ENCODE measurements at places on chromosomes 1 and 21.
A peak's percentile ranks its signal among the peaks of the same experiment; 100 is the strongest.

DNA sequence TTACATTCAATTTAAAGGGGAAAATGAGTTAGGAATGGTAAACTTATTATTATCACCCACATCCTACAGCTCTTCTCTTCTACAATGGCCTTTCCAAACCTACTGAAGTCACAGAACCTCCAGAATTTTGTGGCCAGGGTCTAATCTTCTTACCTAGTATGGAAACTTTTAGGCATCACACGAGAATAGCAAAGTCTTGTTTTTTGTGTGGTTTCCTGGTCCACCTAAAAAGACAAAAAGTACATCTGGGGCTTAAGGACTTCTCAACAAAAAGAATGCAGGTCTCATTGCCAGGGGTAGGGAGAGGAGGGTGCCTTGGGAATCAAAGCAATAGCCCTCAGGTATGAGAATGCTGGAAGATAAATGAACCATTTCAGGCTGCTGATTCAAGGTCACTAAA, 345.3 kb downstream of the LMX1A start:
- no peak for DNase-seq

DNA sequence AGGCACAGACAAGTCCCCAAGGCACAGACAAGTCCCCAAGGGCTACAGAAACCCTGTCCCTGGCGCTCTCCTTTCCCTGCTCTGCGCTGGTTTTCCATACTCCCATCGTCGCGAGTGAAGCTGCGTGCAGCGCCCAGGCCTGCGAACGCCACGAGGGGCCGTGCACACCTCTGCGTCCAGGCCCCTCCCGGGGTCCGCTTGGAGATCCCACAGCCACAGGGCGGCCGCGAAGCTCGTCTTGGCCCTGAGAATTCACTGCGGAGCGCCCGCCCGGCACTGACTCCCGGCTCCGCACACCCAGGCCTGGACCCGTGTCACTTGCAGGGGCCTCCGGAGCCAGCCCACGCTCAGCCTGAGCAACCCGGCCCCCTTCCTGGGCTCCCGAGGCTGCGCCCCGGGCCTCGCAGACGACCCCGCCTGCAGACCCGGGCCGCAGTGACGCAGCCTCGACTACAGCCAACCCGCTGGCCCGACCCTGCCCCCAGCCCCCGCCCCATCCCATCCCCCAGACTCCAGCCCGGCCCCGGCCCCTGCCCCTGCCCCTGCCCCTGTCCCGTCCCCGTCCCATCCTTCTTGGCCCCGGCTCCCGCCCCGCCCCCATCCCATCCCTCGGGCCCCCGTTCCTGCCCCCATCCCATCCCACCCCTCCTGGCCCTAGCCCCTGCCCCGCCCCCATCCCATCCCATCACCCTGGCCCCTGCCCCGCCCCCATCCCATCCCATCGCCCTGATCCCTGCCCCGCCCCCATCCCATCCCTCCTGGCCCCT, 841 bp downstream of the POFUT2 start:
- no peak for DNase-seq

DNA sequence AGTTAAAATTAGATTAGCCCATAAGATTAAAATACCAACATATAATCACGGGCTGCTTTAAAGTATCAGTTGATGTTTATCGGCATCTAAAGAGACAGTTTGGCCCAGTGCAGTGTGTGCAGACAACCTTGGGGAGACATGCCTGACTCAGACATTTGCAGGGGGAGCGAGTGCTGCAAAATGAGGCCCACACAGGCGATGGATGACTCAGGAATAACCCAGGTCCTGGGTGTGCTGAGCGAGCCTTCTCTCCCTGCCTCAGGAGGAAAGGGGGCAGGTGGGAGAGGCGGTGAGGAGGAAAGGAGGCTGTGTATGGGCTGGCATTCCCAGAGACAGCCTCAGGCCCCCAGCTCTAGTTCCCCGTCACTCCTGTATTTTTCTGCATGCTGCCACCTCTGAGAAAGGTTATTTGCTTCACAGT, 9.0 kb downstream of the SLC9A1 start:
- DNase-seq = peak; percentile 60

DNA sequence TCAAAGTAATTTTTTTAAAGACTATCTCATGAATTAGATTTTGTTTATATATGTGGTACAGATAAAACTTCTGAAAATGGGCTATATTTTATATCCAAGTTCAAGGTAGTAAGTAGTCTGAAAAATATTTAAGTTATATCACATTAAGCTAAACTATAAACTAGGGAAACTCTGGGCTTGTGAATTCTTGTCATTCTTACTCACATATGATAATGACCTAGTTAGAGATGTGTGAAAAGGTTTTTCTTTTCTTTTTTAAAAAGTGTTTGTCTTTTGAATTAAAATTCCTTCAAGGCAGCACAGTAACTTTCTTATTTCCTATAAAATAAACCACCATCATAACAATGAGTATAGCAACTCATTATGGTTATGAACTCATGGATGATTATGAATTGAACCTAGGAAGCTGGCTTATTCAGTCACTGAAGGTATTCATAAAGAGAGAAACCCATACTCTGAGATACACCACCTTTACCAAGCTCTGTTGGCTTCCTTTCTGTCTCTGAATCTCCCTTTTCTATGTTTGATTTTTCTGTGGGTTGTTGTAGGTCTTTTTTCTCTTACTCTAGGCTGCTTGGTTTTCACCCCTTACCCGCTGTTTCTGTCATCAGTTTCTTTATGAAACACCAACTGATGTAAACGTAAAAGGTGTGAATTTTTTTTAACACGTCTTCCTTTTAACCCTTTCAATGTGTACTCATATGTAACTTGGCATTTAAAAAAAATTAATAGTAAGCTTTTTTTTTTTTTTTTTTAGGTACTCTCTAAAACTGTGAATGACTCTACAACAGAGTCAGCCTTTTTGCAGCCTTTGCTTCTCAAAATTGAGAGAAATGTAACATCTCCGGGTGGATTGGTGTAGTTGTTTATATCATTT, 25.2 kb downstream of the IL12RB2 start:
- DNase-seq = no peak

- no peak for DNase-seq
These were observed 674 bp downstream of the PPFIA4 start for GRCh38 chr1:203026666-203027663.

GRCh38 chr1:240621249-240621648, 9.3 kb upstream of the GREM2 start:
- no peak for DNase-seq

DNA sequence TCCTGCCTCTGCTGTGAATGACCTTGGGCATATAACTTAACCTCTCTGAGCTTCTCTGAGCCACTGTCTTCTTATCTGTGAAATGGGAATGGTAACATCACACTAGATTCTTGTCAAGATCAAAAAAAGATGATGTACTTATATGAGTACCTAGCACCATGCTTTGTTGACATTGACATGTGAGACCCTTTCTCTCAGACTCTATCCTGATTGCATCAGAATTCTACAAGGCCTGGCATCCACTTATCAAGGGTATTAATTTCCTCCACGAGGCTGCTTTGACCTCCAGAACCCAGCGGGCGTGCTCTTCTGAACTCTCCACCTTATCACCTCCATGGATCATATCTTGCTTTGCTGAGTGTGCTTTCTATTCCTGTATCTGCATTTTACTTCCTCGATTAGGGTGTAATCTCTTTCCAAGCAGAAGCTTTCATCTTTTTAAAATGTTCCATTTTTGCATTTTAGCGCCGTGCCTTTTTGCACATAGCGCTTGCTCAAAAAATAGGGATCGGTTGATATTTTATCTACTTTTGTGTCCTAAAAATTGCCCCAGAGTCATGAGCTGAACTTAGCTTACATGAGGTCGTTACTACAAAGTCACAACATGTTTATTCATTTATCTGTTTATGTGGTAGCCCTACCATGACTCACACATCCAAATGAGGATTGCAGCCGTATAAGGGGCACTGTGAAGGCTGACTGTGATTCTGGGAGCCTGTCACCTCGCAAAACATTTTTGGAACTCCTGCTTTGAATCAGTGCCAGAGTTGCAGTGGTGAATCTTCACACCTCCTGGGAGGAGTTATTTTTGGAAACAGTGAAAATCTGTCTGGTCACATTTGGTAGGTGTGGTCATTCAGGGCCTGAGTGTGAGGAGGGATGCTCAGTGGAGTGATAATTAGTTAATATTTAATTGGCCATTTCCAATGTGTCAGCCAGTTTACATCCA, 63.2 kb downstream of the IER5 start:
- DNase-seq = no peak

All from GM04504 (cell line).